ENCODE measurements at places on chromosomes 16 and 17.

GRCh38 chr17:19741832-19742457 is 6.2 kb downstream of the ALDH3A1 start:
- DNase-seq, result no peak

GRCh38 chr17:70074956-70075355 is at the start of gene KCNJ16:
Gene KCNJ16 (plus strand): TSS chr17:70075225. CDS start chr17:70132088, 56,863 bp downstream.
- no peak for DNase-seq

DNA sequence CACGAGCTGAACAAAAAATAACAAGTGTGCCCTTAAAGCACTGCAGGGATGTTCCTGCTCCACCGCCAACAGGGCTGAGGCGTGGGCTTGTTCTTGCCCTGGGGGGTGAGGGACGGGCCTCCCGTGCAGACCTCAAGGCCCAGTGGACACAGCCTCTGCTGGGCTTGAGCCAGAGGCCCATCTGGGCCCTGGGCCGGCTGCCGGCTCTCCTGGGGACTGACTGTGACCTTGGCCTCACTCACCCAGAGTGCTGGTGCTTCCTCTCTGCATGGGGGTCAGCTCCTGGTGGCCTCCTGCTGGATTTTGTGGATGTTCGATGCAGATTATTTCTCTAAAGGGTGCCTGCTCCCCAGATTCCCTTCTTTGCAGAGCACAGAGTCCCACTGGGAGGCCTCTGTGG is 54.2 kb upstream of the CDR2 start:
- DNase-seq, result no peak

DNA sequence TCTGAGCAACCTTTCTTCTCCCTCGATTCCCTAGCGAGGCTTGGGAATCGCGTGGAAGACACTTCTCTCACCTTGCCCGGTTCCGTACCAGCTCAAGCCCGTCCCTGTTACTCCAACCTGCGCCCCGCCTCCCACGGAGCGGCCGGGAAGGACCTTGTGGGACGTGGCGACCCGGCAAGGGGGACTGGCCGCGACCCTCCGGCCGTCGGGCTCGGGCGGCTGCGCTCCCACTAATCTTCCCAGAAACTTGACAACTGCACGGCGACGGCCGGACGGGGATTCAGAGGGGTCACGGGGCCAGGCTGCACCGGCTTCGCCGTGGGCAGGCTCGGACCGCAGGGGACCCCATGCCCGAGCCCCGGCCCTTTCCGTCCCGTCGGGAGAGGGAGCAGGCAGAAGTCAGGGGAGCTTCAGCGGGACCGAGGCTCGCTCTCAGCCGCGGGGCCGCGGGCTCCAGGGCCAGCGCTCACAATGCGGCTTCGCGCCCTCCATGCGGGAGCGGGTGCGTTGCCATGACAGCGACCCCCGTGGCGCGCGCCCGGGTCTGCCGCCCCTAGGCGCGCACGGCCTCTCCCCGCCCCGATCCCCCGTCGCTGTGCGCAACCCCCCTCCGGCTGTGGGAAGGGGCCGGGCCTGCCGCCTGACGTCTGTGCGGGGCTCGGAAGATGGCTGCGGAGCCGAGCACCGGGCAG is at the start of gene SGSM2:
SGSM2 (plus strand) TSS at position 650 of the 692 bp plus-strand sequence. CDS start 188 bp downstream, outside the sequence.
- no peak for DNase-seq

DNA sequence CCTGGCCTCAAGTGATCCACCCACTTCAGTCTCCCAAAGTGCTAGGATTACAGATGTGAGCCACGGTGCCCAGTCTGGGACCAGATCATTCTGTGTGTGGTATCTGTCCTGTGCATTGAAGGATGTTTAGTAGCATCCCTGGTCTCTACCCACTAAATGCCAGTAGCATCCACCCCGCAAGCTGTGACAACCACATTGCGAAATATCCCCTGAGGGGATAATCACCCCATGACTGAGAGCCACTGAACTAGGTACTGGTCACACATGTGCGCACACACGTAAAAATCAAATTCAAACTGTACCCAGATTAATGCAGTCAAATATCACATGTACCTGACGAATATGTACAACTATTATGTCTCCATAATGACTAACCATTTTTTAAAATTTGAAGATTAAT is 35.8 kb downstream of the TEKT5 start:
- no peak for DNase-seq

GRCh38 chr16:50400312-50400966 is 31.7 kb upstream of the BRD7 start:
- DNase-seq, result no peak

GRCh38 chr16:66079671-66080334 is 286.7 kb upstream of the CDH5 start:
- DNase-seq, result no peak

DNA sequence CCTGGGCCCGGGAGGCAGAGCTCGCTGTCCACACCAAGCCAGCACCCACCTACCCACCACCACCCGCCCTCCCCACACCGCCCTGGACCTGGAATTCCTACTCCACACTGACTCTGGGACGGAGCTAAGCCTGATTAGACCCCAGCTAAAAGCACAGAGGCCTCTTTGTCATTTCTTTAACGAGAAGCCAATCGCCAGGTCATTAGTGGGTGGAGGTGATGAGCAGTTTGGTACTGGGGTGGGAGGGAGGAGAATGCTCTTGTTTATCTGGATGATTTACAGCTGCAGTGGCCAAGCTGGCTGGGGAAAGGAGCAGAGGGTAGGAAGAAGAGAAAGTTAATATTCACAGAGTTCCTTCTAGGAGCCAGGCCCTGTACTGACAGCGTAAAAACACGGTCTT is 6.0 kb upstream of the BHLHA9 start:
- DNase-seq, result no peak

DNA sequence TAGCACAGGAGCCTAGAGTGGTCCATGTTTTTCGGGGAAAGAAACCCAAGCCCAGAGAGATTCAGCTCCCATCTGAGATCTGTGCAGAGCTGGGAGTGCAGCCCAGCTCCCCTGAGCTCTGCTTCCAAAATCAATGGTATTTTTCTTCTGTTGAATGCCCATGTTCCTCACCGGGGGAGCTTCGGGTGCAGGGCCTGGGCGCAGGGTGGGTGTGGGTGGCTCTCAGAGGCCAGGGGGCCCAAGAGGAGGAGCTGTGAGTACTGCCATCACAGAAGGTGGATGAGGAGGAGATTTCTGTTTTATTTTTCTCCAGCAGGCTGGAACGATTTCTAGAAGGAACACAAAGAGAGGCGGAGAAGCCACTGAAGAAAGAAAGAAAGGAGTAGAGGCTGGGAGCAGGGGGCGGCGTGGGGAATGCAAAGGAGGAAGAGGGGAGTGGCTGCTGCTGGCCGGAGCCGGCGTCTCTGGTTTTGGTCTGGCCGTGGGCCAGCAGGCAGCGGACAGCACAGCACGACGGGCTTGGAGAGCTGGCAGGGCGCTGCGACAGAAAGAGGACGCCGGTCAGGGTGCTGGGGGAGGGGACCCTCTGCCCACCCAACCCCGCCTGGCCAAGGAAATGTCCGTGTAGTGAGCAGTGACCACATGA is 76.2 kb upstream of the KSR1 start:
- no peak for DNase-seq

GRCh38 chr17:51056813-51057510 is 63.7 kb downstream of the SPAG9 start:
- DNase-seq, result no peak

DNA sequence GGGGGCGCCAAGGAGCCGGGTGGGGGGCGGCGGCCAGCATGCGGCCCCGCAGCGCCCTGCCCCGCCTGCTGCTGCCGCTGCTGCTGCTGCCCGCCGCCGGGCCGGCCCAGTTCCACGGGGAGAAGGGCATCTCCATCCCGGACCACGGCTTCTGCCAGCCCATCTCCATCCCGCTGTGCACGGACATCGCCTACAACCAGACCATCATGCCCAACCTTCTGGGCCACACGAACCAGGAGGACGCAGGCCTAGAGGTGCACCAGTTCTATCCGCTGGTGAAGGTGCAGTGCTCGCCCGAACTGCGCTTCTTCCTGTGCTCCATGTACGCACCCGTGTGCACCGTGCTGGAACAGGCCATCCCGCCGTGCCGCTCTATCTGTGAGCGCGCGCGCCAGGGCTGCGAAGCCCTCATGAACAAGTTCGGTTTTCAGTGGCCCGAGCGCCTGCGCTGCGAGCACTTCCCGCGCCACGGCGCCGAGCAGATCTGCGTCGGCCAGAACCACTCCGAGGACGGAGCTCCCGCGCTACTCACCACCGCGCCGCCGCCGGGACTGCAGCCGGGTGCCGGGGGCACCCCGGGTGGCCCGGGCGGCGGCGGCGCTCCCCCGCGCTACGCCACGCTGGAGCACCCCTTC is 484 bp downstream of the FZD2 start:
- no peak for DNase-seq

DNA sequence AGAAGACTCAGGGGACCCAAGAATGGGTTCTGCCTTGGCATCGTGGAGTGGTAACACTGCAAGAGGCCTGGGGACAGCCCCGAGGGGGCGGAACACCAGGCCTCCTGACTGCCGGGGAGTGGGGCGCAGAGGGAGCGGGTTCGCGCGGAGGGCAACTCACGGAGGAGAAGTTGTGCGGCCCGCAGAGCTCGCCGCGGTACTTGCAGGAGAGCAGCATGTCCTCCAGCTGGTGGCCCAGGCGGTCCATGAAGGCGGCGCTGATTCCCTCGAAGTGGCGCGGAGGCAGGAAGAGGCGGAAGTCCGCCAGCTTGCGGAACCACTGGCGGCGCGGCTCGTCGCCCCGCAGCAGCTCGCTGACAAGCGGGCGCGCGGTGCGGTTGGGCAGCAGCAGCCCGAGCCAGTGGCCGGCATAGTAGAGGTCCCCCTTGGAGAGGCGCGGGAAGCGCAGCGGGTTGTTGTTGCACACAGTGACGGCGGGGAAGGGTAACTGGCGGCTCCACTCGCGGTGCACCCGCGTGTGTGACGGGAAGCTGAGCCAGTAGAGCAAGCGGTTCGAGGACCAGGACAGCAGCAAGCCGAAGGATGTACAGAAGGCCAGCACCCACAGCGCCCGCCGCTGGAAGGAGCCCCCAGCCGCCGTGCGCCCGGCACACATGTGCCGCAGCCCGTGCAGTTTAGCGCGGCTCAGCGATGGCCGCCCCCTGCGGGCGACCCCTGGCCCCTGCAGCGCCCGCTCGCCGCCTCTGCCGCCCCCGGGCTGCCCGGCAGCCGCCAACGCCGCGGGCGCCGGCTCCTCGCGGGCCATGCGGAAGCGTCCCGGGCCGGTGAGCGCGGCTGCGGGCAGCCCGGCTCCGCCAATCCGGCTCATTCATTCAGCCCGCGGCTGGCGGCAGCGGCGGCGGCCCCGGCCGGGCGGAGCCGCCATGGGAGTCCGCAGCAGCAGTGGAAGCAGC is 1.6 kb downstream of the ASIC2 start:
- no peak for DNase-seq

Measured in epithelial cell of prostate (primary cell).